MG63 (cell line): ENCODE measurements at places on chromosomes 2 and 18. TPM values are rescaled to one million over a fixed set of nuclear protein-coding genes. Genes with fewer than 3 reads are reported as not detected.

DSG4 gene
- not detected in 2 replicates for total RNA-seq

TIA1 gene
- 46.0 and 53.3 TPM in 2 replicates for total RNA-seq

ELOA2 gene
- not detected in 2 replicates for total RNA-seq

HADHA gene
- total RNA-seq: 141 and 162 TPM in 2 replicates

MAP3K19 gene
- not detected in 2 replicates for total RNA-seq

IL36RN gene
- total RNA-seq: not detected in 2 replicates

DNA sequence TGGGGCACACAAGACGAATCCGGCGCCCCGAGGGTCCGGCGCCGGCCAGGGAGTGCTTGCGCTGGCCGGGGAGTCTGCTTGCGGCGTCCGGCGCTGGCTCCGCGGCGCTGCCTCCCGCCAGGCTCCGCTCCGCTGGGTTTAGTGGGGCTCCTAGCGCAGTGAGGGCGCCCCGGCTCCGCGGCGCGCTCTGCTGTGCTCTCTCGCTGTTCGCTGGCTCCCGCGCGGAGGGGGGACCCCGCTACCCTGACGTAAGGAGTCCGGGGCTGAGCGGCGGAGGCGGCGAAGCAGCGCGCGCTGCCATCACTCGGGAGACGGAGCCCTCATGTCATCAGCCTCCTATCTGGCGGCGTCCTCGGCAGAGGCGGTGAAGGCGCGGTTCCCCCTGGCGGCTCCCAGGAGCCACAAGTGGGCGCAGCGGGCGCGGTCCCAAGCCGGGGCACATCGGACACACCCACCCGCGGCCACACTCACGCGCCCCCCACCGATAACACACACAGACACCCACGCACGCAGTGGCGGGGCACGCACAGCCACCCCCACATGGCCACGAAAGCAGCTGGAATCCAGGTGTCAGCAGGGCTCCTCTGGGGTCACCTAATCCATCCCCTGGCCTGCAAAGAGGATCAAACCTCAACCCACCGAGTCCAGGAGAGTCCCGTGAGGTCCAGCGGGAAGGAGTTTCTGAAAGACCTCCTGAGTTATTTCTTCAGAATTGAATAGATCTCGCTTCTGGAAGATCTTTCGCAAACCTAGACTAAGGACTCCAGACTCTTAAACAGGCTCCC lies at the start of gene C1QL2:
C1QL2 (minus strand) TSS at position 189 of the 785 bp plus-strand sequence. CDS start 482 bp downstream, outside the sequence.
- peak; percentile 32 for DNase-seq

GRCh38 chr2:98839292-98839691 lies 96.7 kb downstream of the CRACDL start:
- no peak for DNase-seq

DNA sequence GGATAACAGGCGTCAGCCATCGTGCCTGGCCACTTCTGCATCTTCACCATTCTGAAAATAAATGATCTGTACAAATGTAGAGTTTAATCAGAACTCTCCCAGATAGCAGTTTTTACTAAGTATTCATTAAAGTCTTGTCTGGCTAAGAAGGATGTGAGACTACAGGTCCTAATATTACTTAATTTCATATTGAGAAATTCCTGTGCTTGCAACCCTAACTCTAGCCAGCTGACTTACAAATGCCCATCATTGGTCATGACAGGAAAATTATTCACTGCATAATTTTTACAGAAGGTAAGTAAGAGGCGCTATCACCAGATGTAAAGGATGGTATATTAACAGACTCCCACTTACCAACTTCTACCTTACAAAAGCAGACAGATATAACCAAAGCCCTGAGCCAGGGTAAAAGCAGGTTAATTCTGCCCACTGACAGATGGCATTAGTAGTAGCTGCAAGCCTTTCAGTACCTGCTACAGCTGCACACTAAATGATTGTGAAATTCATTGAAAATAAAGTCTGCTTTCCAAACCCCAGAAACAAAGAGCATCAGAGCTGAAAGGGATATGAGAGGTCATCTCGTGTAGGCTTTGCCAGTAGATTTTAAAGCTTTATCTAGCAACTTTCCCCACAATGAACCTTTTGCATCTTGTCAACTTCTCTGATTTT lies 271.3 kb upstream of the STON1 start:
- DNase-seq: no peak

- peak; percentile 8 for DNase-seq
These were observed 50.5 kb upstream of the TUBA3D start for GRCh38 chr2:131425231-131425941.

- no peak for DNase-seq
These were observed 89.1 kb downstream of the MAIP1 start for GRCh38 chr2:200044453-200044852.

DNA sequence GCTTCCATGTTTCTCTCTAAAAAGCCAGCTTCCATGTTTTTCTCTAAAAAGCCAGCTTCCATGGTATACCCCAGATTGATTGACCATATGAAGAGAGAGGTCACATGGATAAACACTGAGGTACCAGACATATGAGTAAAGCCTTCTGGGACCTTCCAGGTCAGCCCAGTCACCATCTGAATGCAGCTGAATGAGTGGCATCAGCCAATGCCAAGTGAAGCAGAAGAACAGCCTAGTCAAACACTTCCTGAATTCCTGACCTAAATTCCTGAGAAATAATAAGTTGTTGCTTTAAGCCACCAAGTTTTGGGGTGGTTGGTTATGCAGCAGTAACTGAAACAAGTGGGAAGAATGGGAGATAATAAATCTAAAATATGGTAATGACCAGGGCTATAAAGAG lies 5.7 kb upstream of the ALS2 start:
- peak; percentile 35 for DNase-seq

GRCh38 chr2:108263401-108263800 lies 23.6 kb downstream of the SULT1C3 start:
- no peak for DNase-seq

DNA sequence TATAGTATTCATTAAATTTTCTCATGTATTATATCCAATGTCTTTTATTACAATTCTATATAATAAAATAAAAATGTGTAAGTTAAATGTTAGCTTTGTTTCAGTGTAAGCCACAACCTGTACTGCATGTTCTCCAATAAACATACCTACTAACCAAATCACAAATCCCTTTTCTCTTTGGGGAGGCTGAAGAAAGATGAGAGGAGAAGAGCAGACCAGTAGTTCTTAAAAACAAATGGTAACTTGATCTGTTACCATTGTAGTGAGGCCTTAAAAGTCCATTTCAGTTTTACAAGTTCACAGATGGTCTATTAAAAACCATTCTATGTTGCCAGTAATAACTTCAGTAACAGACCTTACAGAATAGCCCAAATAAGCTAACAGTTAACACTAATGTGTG lies 100.5 kb downstream of the SOS1 start:
- no peak for DNase-seq

- DNase-seq: no peak
These were observed 6.0 kb downstream of the SPEG start for GRCh38 chr2:219440388-219441256.

- DNase-seq: no peak
These were observed 112.5 kb downstream of the LPIN1 start for GRCh38 chr2:11858883-11859282.

DNA sequence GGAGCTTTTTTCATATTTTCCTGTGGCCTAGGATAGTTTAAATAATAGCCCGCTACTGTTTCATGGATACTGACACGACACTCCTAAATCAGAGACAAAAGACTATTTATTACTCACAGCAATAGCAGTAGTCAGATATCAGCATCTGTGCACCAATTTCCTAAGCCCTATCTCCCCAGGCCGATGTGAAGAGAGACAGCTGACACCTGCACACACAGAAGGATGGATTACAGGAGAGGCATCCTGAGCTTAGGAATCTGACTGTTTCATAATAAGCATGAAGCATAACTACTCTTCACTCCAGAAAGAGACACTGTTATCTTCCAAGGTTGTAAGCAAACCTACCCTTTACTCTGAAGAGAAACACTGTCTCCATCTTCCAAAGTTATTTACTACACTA lies 105.4 kb downstream of the ATL2 start:
- DNase-seq: no peak

GRCh38 chr2:174635776-174636404 lies 38.3 kb upstream of the WIPF1 start:
- DNase-seq: no peak

GRCh38 chr2:111057721-111058120 lies 63.0 kb upstream of the BCL2L11 start:
- DNase-seq: no peak

GRCh38 chr18:24651434-24651833 lies 191.0 kb downstream of the HRH4 start:
- DNase-seq: no peak

DNA sequence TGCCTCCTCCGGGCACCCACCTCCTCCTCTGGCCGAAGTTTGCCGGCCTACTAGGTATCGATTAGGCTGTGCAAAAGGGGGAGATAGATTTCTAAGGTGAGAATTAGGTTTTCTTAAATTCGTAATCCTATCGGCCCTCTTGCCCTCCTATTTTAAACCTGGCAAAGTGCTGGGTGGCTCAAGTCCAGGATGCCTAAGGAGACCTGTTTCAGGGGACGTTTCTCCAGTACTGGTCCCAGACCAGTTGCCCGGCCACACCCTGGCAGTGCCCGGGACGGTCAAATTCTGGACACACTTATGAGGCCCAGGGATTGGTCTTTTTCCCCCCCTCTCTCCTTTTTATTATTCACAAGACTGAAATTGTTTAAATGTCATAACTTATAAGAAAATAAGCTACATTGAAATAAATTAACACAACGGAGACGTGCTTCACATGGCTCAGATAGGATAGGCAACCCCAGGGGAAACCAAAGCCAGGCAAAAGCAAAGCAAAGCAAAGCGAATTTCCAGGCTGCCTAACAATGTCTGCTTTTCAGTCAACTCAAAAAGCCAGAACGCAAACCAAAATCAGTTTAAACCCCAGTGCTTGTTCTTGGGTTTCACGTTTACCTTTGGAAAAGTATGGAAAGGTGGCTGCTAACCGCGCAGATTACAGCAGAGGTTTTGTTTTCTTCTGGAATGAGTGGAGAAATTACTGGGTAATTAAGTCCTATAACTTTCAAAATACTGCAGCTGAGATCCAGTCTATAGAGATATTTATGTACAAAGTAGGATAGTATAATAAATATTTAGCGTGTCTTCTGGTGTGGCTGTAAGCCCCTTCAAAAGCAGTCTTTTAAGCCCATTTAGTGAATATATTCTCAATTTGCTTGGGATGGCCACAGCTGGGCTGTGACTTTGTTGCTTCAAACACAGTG lies 3.0 kb downstream of the GBX2 start:
- no peak for DNase-seq

DNA sequence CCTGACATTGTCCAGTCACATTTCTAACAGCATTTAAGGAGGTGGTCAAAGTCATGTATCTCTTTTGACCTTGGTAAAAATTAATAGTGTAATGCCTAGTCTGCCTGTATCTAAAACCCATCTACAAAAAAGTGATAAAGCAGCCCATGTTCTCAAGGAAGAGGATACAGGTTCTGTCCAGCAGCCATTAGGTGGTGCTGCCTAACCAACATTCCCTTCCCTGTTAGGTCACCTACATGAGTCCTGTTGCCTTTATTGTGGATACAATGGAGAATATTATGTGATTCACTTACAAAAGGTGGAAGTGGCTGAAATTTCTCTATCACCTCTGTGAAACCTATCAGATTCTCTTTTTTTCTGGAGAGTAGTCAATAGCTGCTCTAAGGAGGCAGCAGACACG lies 52.5 kb downstream of the AQP4 start:
- DNase-seq: peak; percentile 14

DNA sequence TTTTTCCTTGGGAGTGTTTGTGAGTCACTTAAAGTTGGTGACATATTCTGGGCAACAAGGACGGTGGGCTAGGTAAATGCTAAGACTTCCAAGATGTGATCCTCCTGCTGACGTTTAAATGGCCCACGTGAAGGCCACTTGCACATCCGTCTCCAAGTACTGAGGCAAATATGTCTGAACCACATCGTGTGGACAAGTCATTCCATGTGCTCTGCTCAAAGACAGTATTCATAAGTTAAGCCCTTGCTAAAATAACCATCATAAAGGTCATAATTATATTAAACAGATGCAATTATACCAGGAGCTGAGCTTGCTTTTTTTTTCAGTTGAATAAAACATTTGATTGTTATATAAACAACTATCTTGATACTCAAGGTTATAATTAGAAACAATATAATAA lies 44.8 kb downstream of the SPP2 start:
- DNase-seq: no peak

DNA sequence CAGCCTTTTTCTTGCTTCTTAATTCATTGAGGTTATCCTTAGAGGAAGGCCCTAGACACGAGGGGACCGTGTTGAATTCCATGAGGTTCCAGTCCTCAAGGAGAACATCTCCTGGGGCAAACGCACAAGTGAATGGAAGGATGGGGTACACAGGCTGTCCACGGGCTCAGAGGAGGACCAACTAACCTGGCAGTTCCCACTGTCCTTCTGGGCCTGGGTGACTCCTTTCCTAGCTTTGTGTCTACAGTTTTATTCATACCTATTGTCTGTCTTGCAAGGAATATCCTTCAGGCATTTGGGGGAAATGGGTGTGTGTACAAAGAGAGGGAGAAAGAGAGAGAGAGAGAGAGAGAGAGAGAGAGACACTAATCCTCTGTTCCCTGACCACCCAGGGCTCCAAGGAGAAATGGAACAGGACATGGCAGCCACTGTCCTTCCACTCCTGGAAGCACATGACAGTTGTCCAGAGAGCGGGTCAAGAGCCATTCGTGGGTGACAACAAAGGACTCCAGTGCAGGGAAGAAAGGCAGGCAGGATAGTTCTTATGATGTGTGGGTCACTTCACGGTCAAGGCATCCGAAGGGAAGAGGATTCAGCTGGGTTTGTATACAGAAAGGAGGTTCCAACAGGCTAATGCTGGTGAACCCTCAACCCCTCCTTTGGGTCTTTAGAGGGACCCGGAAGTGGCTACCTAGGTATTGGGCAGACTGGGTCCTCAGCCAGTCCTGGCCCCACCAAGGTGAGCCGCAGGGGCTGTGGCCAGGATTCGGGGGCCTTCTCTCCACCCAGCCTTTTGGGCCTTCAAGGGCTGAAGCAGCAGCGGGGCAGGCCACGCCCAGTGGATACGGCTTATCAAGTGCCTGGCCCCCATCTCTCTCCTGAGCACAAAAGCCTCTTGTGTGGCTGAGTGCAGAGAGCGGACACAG lies 150.6 kb downstream of the MYCN start:
- no peak for DNase-seq

DNA sequence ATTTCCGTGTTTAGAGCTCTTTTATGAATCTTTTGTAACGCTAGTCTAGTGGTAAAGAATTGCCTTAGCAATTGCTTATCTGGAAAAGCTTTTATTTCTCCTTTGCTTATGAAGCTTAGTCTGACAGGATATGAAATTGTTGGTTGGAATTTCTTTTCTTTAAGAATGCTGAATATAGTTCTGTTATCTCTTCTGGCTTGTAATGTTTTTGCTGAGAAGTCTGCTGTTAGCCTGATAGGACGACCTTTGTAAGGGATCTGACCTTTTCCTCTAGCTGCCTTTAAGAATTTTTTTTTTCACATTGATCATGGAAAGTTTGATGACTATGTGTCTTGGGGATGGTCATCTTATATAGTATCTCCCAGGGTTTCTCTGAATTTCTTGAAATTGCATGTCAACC lies 101.1 kb downstream of the TRABD2A start:
- no peak for DNase-seq
